Dorsolateral prefrontal cortex (tissue), 122 donors: ENCODE measurements at places on chromosomes 1 and 21.

DNA sequence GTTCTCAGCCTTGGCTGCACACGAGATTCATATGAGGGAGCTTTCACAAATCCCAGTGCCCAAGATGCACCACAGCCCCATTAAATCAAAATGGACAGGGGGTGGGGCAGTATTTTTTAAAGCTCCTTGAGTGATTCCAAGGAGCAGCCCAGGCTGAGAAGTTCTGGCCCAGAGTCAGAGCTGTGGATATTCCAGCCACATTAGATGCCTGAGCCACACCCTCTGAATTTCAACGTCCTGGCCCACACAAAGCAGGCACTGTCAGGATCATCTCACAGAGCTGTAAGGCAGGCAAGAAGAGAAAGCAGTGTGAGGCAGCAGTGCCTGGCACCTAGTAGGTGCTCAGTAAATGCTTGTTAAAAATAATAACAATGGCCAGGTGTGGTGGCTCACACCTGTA is 37.4 kb downstream of the PAX7 start:
- no peak for DNase-seq

- DNase-seq = no peak
These were observed 140.4 kb downstream of the COP1 start for GRCh38 chr1:176066709-176067108.

GRCh38 chr21:38989745-38990423 is 184.2 kb downstream of the ETS2 start:
- DNase-seq = no peak

GRCh38 chr1:94683886-94684285 is 136.3 kb upstream of the SLC44A3 start:
- DNase-seq = no peak

- no peak for DNase-seq
These were observed 19.9 kb upstream of the LPAR3 start for GRCh38 chr1:84912726-84913554.

DNA sequence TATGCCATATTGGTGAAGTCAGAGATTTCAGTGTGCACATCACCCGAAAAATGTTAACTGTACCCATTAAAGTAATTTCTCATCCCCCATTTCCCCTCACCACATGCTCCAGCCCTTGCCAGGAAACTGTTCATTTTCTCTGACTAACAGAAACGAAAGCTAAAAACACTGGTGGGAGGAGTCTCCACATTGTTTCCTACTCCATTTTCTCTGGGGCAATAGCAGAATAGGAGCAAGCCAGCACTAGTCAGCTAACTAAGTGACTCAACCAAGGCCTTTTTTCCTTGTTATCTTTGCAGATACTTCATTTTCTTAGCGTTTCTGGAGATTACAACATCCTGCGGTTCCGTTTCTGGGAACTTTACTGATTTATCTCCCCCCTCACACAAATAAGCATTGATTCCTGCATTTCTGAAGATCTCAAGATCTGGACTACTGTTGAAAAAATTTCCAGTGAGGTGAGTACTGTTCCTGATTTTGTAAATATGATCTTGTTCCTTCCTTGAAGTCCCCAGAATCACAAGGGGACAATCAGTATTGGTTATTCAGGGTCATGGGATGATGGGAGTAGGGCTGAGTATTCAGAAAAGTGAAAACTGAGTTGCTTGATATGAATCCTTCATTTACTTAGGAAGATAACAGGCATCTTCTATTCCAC is at the start of gene IFI16:
IFI16 (plus strand) TSS at position 204 of the 658 bp plus-strand sequence. CDS start 4,774 bp downstream, outside the sequence.
- DNase-seq = no peak

DNA sequence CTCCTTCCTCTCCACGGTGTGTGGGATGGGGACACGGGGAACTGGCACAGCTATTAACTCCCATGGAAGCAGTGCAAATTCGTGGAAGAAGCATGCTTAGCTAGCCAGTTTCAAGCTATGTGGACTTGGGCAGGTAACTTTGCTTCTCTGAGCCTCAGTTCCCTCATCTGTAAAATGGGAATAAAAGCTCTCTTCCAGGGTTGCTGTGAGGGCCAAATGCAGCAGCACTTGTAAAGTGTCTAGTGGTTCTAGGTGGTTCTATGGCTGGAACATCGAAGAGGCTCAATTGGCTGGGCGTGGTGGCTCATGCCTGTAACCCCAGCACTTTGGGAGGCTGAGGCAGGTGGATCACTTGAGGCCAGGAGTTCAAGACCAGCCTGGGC is 43.3 kb downstream of the DHRS3 start:
- DNase-seq = no peak

- DNase-seq = no peak
These were observed 47.7 kb downstream of the MEGF6 start for GRCh38 chr1:3563610-3564009.

DNA sequence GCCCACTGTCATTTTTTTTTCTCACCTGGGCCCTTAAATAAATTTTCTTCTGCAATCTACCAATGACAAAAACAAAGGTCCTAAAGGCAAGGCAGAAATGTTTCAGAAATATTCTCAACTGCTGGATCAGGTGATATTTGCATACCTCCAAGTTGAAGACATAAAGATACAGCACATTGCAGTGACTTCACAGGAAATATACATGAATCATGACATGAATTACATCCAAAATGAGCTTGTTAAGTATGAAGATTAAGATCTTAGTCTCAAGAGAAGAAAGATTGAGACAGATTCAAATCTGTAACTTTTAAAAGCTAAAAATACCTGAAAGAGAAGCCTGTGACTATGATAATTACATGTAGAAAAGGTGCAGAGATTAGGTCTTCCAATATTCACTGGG is 207.8 kb downstream of the SIPA1L2 start:
- no peak for DNase-seq

DNA sequence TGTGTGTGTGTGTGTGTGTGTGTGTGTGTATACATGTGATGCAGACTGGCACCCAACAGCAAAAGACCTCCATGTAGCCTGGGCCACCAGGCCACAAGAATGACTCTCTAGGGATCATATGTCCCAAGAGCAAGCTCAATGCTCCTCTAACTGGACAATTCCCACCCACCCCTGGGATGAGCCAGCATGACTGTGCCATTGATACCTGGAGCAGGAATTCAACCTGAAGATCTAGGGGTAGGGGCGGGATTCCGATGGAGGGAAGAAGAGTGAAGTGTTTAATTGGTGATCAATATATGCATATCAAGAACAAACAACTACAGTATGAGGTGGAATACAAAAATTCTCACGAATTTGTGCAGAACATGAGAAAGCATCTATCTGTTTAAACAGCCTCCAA is 136.2 kb downstream of the PSMG1 start:
- DNase-seq = no peak

DNA sequence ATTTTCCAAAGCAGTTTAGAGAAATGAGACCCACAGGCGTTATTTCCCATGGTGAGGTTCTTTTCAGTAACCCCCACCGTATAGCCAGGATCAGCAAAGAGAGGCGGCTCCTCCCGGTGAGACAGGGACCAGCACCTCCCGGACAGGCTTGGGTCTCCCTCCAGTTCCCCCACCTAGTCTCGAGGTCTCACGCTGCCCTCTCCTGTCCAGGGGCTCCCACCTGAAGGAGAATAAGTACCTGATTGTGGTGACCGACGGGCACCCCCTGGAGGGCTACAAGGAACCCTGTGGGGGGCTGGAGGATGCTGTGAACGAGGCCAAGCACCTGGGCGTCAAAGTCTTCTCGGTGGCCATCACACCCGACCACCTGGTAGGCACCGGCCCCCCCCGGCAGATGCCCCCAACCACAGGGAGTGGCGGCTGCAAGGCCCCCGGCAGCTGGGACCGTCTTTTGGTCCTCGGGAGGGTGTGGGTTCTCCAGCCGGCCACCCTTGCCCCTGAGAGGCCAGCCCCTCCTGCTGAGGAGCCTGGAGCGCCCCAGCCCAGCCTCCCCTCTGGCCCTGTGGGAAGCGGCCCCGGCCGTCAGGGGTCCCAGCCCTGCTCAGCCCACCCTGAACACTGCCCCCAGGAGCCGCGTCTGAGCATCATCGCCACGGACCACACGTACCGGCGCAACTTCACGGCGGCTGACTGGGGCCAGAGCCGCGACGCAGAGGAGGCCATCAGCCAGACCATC is 4.9 kb downstream of the COL6A1 start:
- peak; percentile 10 for DNase-seq

- no peak for DNase-seq
These were observed at the start of gene RNF207 for GRCh38 chr1:6205849-6206519. Gene RNF207, plus strand, starts transcription at chr1:6206119. Its CDS starts 417 bp downstream, at chr1:6206536.

DNA sequence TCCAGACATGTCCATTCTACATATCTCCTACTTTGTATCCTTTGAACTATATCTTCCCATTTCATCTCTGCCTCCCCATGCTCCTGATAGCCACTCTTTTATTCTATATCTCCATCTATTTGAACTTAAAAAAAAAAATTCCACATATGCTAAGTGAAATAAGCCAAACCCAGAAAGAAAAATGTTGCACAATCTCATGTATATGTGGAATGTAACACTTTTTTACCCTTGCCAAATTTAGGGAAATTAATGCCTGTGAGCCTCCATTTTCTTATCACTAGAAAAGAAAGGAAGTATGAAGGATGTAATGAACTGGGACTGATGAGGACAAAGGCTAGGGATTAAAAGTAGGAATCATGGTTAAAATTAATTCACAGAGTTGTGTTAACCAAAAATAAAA is 53.5 kb downstream of the RGS13 start:
- no peak for DNase-seq

DNA sequence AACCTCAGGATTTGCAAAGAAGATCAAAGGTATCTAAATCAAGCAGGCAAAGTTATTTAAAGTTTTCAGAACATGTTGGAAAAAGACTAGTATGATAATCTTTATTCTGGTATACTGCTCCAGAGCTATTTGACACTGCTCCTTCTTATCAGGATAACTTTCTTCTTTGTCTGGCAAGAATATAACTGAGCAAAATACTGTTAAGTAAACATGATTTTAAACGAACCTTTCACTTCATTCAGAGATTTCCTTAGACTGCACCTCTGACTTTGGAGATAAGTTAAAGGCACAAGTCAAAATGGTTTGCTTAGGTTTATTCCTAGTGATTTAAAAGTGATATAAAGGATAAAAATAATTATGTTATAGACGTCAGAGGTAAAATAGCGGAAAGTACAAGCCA is 103.9 kb upstream of the CCDC190 start:
- no peak for DNase-seq

DNA sequence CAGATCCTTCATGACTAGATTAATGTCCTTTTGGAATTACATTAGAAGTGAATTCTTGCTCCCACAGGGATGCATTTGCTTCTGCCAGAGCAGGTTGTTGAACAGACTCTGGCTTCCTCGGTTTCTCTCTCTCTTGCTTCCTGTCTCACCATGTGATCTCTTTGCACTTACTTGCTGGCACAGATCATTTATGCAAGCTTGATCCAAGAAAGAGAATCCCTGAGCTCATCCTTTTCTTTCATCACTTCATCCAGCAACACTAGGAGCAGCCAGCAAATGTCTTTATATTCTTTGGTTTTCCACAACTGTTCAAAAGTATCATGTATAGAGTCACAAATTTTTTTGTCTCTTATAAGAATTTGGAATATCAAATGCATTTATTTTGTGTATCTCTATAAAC is 313.5 kb downstream of the ZNF326 start:
- DNase-seq = no peak

DNA sequence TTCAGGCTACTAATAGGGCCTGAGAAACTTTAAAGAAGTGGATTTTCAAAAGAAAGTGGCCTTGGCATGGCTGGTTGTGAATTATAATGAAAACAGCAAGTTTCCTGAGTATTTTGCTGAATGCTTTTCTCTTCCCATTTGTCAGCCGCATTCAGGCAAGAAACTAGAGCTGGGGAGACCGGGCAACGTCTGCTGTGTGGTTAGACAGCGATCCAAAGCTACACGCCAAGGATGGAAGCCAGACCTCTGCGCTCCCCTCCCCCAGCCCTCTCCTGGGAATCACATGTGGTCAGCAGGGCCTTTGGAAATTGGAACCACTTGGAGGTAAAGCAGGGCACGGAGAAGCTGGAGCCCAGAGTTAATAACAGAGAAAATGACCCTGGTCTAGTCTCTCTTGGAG is 114.1 kb upstream of the CD34 start:
- peak; percentile 54 for DNase-seq

DNA sequence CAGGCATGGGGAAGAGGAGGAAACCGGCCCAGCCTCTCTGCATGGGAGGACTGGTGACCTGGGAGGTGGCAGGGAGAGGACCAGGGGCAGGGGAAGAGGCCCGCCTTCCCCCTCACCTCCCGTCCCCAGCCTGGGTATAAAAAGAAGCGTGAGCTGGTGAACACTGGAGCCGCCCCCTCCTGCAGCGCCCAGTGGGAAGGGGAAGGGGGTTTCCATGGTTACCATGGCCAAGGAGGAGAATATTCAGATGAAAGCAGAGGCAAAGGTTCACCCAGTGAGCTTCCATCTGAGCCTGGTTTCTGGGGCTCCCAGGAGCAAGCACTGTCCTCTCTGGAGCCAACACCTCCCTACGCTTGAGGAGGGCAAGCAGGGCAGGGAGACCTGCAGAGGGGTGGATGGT is 54.9 kb downstream of the ACOT7 start:
- no peak for DNase-seq

GRCh38 chr1:115428256-115428655 is 90.2 kb upstream of the NGF start:
- no peak for DNase-seq

DNA sequence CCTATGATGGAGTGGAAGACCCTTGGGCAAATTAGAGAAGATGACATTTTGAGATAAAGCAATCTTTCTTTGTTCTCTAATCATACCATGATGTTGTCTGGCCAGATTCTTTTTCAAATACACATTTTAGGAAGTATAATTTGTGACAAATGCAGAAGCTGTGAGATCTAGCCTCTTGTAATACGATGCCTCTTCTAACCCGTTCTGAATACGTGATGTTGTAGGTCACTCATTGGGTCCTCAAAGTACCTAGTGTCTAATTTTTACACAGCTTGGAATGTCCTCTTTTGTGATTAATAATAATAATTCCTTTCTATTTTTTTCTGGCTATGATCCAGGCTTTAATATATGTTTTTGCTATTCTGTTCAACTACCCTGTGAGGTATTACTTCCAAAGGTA is 502.7 kb downstream of the NUF2 start:
- DNase-seq = no peak

- DNase-seq = no peak
These were observed 58.0 kb downstream of the NDUFS5 start for GRCh38 chr1:39084191-39084590.

GRCh38 chr1:104874044-104874443 is 1124.3 kb downstream of the AMY1C start:
- DNase-seq = no peak

DNA sequence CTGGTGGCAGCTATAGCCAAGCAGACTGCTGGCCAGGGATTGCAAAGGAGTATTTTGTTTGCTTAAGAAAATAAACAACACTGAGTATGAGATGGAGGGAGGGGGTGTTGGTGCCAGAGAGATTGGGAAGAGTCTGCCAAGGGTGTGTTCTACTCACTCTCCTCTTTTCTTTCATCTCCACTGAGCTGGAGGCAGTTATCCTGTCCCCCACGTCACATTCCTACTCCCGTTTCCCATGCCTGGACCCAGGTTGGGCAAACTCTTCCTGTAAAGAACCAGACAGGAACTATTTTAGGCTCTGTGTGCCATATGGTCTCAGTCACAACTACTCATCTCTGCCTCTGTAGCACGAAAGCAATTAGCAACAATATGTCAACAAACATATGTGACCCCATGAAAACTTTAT is 1.4 kb upstream of the IL24 start:
- DNase-seq = no peak

- DNase-seq = peak; percentile 14
These were observed 729 bp upstream of the CDCA8 start for GRCh38 chr1:37691497-37692077.
